ENCODE measurements at places on chromosomes 5 and 9.

GRCh38 chr5:167688341-167689130 is 602.9 kb upstream of the WWC1 start:
- DNase-seq: no peak

DNA sequence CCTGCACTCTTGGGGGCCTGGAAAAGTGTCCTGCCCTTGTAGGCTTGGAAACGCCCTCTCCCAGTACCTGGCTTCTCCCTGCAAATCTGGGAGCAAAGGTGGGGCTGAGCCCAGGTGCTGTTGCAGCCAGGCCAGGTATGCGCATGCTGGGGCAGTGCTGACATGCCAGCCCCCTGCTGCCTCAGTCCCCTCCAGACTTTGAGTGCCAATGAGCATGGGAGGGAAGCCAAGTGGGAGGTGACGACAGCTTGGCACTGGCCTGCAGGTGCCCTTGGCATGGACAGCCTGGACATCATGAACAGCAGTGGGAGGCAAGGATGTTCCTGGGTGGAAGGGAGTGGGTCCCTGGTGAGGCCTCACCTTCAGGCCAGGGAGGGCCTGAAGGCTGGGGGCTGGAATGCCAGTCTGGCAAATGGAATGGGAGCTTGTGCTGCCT is 1494.4 kb upstream of the NUDT12 start:
- no peak for DNase-seq

DNA sequence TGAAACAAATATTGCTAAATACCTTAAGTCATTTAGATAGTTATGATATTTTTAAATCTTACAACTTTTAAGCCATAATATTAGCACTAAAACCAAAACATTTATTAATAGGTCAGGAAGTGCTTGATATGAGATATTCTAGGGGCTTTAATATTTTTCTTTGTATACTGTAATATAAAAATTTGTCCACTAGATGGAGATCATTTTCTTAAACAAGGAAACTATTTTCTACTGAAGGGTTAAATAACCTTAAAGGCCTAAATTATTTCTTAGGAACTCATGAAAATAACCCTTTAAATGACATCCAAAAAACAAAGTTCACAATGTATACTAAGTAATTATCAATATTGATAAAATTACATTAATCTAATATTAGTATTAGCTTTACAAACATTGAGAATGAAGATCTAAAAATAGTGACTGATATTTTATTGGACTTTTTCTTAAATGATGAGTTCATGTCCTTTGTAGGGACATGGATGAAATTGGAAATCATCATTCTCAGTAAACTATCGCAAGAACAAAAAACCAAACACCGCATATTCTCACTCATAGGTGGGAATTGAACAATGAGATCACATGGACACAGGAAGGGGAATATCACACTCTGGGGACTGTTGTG is 635.7 kb downstream of the RAB3C start:
- no peak for DNase-seq

- no peak for DNase-seq
Measured at GRCh38 chr9:122372856-122373845, 2.3 kb downstream of the PTGS1 start.

GRCh38 chr5:146338774-146339714 is at the start of gene POU4F3:
POU4F3 (plus strand) TSS chr5:146338839; CDS start chr5:146339113, 274 bp downstream.
- DNase-seq: no peak

- no peak for DNase-seq
Measured at GRCh38 chr5:96439477-96440184, 6.6 kb upstream of the PCSK1 start.

DNA sequence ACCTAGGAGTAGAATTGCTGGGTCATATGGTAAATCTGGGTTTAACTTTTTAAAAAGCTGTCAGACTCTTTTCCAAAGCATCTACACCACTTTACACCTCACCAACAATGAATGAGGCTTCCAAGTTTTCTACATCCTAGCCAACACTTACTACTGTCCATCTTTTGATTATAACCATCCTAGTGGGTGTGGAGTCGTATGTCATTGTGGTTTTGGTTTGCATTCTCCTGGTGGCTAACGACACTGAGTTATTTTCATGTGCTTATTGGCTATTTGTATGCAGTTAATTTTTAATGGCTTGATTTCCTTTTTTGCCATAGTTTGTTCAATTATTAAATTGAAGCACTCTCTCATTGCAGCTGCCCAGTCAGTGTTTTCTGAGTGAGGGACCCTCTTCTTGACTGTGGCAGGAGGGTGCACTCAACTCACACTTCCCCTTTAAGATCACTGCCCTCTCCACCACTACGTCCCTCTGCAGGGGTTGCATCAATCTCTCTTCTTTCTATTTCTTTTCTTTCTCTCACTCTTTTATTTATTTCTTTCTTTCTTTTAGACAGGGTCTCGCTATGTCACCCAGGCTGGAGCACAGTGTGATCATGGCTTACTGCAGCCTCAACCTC is 182.3 kb downstream of the C9orf152 start:
- no peak for DNase-seq

- no peak for DNase-seq
Measured at GRCh38 chr5:143741421-143741820, 70.5 kb upstream of the HMHB1 start.

GRCh38 chr5:139711067-139711905 is 63.1 kb downstream of the CXXC5 start:
- DNase-seq: no peak

DNA sequence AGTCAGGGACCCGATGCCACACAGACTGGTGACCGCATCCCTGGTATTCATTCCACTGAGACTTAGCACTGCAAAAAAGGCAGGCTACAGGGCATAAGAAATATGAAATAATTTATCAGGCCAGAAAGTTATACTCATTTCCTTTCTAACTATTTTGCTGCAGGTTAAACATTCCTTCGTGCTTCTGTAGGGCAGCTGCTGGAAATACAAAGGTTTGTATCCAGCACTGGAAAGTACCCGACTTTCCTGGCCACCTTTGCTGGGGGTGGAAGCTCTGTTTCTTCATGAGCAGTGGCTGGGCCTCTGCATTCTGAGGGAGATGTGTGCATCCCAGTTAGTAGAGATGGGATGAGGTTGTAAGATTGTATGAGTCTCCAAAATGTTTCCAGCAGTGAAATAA is 478.6 kb upstream of the WWC1 start:
- DNase-seq: no peak

GRCh38 chr9:134055981-134056461 is 11.8 kb downstream of the BRD3 start:
- DNase-seq: peak; percentile 60

DNA sequence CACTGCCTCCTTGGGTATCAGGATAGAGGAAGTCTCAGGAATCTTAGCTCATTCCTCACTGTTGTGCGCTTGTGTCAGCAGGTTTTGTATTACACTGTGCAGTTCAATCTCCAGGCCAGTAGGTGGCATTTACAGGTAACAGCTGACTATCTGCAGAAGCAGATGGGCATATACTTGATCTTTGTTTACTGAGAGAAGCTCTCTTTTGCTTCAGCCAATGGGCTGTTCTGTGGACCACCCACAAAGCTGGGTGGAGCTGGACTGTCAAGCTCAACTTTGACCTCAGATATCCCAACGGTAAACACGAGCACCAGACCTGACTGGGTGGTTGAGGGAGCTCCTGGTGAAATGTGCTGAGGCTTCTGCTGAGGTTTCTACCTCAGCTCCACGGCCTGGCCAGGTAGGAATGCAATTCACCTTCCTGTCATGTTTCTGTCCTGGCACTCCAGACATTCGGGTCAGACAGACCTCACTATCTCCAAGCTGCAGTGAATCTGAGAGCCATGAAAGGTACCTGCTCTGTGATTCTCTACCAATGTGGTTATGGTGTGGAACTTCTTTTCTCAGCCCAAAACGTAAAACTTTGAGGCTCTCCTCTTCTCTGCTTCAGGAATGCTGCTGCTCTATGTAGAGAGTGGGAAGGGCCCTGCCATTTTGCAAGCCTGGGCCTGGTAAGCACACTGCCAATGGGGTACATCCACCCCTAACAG is 167.9 kb upstream of the ACTBL2 start:
- no peak for DNase-seq

- no peak for DNase-seq
Measured at GRCh38 chr9:68629042-68629441, 76.0 kb upstream of the PIP5K1B start.

GRCh38 chr9:122307061-122307460 is 42.4 kb downstream of the MRRF start:
- no peak for DNase-seq

- DNase-seq: no peak
Measured at GRCh38 chr5:74916831-74917710, 50.9 kb upstream of the FAM169A start.

DNA sequence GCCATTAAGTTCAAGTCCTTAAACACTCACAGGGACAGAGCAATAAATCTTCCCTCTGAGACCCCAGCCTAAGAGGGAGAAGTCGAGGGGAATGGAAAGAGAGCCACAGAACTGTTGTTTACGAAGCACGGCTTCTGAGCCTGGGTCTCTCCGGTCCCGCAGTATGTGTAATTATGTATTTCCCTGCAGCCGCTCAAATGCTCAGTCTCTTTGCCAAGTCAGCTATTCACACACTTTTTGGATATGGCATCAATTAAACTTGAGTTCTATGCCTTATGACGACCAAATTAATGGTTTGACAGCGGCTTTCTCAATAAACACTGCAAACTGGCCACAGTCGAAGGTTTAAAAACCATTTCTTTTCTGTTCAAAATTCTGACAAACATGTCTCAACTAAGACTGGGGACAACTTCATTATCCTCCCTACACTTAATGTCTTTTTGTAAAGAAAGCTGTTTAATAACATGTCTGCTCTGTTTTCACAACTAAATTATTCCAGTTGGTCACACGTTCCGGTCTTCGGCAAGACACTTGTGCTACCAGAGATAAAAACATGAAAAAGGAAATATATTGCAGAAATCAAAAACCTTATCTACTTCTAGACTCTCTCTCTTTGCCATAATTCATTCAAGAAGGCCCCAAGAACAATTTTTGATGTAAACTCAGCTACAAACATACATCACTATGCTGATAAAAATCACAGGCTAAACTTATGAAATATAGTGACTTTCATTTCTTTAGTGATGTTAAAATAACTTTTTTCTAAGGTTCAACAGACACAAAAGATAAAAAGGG is 203.2 kb downstream of the GAPVD1 start:
- no peak for DNase-seq

DNA sequence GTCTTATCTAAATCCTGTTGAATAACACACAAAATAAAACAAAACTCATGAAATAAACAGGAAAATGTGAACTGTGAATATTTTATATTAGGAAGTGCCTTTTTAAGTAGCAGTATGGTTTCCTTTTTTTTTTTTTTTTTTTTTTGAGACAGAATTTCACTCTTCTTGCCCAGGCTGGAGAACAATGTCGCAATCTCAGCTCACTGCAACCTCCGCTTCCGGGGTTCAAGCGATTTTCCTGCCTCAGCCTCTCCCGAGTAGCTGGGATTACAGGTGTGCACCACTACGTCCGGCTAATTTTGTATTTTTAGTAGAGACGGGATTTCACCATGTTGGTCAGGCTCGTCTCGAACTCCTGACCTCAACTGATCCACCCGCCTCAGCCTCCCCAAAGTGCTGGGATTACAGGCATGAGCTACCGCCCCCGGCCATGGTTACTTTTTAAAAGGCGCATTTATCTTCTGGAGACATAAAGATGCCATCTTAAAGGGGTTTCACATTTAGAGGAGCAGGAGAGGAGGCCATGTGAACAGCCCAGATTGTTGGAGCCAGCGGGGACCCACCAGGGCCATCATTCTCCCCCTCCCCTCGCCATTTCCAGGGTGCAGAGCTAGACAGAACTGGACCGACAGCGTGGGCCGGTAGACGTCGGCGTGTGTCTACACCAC is 64.1 kb downstream of the ROR2 start:
- no peak for DNase-seq

- DNase-seq: no peak
Measured at GRCh38 chr5:7078101-7078500, 317.8 kb upstream of the ADCY2 start.

DNA sequence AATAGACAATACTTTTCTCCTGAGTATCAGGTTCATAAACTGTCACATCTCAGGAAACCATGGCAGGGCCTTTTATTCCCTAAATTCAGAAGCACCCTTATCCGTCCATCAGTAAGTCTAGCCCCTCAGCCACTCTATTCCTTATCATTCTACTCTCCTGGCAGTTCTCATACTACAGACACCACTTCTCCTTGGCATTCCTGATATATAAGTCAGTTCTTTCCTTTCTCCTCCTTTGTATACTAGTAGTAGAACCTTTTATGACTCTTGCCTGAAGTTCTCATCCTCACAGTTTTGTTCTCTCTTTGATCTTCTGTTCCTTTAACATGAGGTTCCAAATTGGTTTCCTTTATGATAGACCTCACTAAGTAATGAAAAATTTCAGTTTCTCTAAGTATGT is 29.3 kb downstream of the GRAMD2B start:
- no peak for DNase-seq

- DNase-seq: no peak
Measured at GRCh38 chr5:126363658-126364057, 59.6 kb upstream of the GRAMD2B start.

- DNase-seq: no peak
Measured at GRCh38 chr5:117999939-118000549, 988.3 kb downstream of the DTWD2 start.

GRCh38 chr5:105639068-105639467 is 2031.7 kb downstream of the EFNA5 start:
- no peak for DNase-seq

DNA sequence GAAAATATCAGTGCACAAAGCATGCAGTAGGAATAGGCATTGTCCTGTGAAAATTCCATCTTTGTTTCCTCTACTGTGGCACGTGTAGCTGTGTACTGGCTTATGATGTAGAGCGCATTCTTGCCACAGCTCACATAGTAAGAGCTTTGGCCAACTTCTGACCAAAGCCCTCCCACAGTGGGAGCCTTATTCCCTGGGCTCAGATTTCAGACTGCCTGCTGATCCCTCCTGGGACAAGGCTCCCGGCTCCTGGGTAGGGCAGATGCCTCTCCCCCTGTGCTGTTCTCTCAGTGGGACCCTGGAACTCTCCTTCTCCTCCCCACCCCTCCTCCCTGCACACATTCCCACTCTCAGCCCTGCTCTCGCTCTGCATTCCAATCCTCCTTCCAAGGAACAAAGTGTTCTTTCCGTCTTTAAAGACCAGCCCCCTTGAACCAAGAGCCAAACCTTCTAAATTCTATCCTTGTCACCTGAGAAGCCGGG is 17.5 kb downstream of the LCP2 start:
- no peak for DNase-seq

DNA sequence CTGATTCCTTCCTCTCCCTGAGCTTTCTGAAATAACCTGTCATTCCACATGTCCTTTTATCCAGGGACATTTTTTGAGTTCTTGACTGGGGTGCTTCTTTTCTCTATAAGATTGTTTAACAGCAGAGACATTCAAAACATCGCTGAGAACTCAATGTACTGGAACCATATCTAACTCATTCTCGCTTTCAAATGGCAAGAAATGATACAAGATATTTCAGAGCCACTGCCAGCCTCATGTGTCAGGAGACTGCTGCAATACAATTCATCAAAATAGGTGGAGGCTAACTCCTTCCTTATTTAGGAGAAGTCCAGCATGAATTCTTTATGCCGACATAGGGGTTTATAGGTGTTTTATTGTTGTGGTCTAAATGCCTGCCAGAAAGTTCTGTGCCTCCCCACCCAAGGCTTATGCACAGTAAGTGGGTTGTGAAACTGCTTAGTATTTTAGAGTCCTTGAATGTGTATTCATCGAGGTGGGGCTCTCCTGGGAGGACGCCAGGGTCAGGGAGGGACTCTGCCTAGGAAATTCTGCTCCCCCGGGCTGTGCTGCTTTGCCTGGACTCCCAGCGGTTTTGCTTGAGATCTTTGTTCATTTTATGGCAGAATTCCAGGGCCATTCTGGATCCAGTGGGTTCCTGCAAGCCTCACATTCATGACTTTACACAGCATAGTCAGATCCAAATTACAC is 53.9 kb downstream of the ZNF474 start:
- peak; percentile 43 for DNase-seq

Data from anterior cingulate cortex (tissue), 58 donors.